ENCODE measurements at places on chromosomes 5 and 9.
A peak's percentile ranks its signal among the peaks of the same experiment; 100 is the strongest.

DNA sequence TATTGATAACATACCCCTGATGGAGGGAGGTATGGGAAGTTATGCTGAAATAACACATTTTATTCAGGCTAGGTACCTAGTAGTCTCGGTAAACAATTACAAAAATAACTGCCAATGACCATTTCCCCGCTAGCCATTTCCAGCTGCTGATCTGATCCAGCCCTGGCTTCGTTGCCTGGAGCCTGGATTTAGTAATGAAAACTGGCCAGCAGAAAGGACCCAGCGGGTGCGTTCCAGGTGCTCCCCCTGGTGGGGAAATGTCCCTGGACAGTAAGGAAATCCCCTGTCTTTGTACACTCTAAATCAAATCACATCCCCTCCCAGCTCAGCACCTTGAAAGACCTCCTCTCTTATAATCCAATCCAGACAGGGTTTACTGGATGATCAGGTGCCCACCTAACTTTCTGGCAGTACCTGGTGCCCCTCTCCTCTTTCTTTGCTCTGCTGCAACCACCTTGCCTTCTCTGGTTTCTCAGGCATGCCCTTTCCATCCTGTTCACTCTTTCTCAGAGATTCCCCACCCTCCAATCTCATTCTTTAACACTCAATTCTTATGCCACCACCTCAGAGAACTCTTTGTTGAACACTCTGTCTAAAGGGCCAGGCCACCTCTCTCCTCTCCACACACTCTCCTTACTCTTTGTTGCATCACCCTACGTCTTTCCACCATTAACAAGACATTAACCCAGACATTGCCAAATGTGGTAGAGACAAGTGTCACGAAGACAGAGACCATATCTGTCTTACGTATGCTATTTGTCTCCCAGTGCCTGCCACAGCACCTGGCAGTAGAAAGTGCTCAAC, 50.1 kb upstream of the SMAD5 start:
- peak; percentile 43 for DNase-seq

DNA sequence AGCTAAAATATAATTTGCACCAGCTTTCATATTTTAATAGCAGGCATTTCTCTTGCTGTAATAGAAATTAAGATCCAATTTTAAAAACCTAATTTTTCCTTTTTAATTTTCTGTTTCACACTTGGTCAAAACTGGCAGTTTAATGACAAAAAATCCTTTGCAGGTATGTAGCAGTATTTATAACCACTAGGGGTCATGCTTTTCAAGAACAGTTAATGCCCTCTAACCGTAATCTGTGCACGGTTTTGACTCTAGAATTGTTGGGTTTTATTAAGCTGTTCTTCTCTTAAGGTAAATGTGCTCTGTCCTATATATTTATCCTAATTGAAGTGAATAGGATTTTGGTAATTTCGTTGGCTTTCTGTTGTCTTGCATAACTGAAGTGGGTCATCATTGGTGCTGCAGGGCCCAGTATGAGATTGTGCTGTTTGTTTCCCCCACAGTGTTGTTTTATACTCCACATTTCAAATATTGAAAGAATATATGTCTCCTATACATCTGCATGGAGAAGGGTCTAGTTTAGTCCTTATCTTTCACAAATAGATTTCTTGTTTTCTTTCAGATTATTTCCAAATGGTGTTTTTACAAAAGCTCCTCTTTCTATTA, 107.4 kb downstream of the SCAMP1 start:
- no peak for DNase-seq

DNA sequence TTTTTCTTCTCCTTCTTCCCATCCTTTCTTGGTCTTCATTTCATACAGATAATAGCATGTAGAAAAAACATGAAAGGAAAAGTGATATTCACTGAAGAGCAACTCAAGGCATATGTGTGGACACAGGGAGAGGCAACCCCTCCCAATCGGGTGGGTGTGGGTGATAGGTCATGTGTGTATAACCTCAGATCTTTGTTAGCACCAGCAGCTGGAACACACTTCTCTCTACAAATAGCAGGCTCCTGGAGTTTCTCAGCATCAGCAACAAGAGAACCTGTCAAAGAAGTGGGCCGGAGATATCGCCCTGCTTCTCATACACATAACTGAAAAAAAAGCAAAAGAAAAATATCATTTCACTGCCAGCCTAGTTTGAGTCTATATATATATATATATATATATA, 426.4 kb downstream of the DTWD2 start:
- no peak for DNase-seq

- DNase-seq: no peak
Measured at GRCh38 chr5:156893517-156893916, 43.4 kb downstream of the PPP1R2B start.

- DNase-seq: no peak
Measured at GRCh38 chr9:134190232-134191121, 26.1 kb upstream of the RNU6ATAC start.

- DNase-seq: no peak
Measured at GRCh38 chr5:74633695-74634094, 6.8 kb downstream of the ENC1 start.

Measured in stimulated activated CD4-positive, alpha-beta T cell treated with anti-CD3 and anti-CD28 coated beads, Interleukin-12 subunit alpha, Interleukin-12 subunit beta, amount 100 ng/mL, for 4 hours (primary cell).